SK-MEL-5 (cell line): ENCODE measurements at places on chromosomes 12 and 14. TPM values are rescaled to one million over a fixed set of nuclear protein-coding genes. Genes with fewer than 3 reads are reported as not detected.

Gene PDE3A
- 29.0 and 30.5 TPM in 2 replicates for total RNA-seq

- no peak for DNase-seq
Observed at GRCh38 chr14:37263656-37264236, 66.0 kb downstream of the MIPOL1 start.

DNA sequence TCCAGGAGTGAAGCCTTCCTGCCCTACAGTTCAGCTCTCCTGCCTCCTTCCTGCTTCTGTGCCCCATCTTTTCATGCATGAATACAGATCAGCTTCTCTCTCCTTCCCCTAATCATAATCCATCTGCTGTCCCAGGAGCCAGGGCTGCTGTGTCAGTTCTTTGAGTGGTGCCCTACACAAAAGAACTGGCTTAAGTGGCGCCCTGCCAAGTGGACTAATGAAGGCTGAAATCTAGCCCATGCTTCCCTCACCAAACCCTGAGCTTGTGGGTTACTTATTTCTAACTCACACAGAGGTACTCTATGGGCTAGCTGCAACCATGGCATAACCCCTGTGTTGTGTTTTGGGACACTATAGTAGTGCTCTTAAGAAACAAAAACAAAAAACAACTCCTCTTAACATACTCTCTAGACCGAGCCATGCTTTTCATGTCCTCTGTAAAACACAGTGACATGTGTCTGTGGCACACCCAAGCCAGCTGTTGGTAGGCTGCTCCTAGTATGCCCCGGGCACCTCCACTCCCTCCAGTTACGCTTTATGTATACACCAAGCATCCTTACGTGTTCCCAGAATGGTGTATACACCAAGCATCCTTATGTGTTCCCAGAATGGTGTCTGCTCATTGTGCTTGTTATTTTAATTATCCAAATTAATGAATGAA lies 19.3 kb upstream of the ETV6 start:
- DNase-seq, result no peak

- DNase-seq, result no peak
Observed at GRCh38 chr14:71942904-71943694, 10.9 kb downstream of the RGS6 start.
